ENCODE measurements at places on chromosomes 5 and 9. TPM values are rescaled to one million over a fixed set of nuclear protein-coding genes. Genes with fewer than 3 reads are reported as not detected.

DNA sequence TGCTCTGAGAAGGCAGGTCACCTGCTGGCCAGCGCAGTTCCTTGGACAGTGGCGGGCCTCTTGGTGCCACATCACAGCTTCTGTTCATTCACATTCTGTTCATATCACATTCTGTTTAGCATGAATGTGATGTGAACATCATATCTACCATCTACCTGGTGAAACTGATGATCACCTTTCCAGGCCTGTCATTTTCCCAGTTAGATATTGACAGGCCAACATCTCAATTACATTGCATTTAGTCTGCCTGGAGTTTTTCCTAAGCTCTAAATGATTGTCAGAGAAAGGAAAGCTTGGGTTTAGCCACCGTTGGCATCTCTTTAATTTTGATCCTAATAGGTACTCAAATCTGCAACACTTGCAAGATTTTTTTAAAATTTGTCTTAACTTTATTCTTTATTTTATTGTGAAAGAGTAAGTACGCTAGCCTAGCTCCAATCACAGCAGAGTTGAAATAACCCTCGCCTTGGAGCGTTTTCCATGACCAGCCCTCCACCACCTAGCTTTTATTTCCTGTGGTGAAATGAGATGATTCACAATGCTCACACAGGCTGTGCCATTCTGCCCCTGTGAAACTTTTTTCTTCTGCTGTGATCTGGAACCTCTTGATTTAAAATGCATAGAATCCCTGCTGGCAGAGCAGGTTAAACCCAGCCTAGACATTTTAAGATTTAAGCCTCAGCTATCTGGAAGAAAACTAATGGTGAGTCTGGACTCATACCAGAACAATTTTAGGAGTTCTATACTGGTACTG is 225.0 kb downstream of the ESM1 start:
- H3K4me3 ChIP-seq, result no peak overlapping the region
- H3K36me3 ChIP-seq, result no peaks in the 10 kb centered on the region
- H3K27me3 ChIP-seq, result no peaks in the 10 kb centered on the region
- DNase-seq, result peak; percentile 51
- peak overlapping the region; percentile 83 for H3K27ac ChIP-seq
- H3K4me1 ChIP-seq, result peaks cover 17% of the 10 kb centered on the region

GRCh38 chr5:76081811-76082771 is 1.1 kb upstream of the SV2C start:
- peaks cover 27% of the 10 kb centered on the region for H3K27me3 ChIP-seq
- no peak overlapping the region for H3K4me3 ChIP-seq
- no peak for DNase-seq
- no peaks in the 10 kb centered on the region for H3K4me1 ChIP-seq
- no peaks in the 10 kb centered on the region for H3K36me3 ChIP-seq
- no peak overlapping the region for H3K27ac ChIP-seq

DNA sequence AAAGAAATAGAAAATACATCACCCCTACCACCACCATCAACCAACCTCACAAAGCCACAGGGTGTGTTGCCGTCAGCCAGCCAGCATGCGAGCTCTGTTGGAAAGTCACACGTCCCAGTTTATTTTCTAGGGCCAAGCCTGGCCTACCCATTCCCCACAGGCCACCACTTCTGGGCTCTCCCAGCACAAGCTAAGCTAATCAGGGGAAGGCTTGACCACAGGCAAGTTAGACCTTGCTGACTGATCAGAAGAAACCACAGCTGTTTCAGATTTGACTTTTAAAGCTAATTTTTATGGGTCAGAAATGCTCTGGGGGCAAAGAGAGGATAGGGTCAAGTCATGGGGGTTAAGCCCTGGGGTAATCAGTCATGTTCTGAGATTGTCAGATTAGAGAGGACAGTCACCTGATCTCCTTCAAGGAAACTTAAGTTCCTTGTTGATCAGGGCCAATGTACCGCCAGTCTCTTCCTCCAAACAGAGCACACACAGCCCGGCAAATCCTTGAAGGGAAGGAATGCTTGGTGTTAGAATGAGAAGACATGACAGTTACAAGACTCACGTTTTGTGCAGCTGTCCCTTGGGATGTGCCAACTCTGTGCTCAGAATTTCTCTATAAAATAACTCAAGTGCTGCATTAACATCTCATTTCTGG is 7.6 kb downstream of the SHB start:
- no peak for DNase-seq
- H3K36me3 ChIP-seq, result peaks cover 1% of the 10 kb centered on the region
- no peak overlapping the region for H3K4me3 ChIP-seq
- H3K27ac ChIP-seq, result no peak overlapping the region

DNA sequence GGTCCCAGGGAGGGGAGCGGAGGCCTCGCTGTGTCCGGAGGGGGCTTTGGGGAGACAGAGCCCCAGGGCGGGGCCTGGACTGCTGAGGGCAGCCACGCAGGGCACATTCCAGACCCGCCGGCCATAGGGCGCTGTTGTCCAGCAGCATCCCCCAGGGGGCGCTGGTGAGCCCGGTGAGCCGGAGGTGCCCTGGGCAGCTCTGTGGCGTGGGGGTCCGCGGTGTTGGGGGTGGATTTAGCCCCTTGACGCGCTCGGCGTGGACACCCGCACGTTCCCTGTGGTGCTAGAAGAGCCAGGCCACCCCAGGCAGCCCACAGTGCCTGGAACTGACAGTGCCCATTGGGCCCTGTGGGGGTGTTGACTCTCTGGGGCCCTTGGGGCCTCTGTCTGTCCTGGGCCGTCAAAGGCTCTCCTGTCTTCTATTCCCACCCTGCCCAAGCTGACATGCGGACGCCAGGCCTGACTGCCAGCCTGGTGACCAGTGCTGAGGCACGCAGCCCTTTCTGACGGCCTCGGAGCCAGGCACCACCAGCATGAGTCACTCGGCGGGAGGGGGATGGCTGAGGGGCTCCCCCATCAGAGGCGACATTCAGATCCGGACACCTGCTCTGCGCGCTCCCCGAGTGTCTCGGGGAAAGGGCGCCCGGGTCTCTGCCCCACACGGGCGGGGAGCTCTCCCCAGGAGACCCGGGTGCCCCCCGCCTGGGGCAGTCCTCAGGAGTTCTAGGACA is 23.9 kb downstream of the TPPP start:
- no peak overlapping the region for H3K27ac ChIP-seq
- H3K27me3 ChIP-seq, result peaks cover 5% of the 10 kb centered on the region
- peaks cover 2% of the 10 kb centered on the region for H3K36me3 ChIP-seq
- H3K4me3 ChIP-seq, result no peak overlapping the region

GRCh38 chr9:89937051-89937450 is 332.2 kb downstream of the GADD45G start:
- H3K27ac ChIP-seq, result no peak overlapping the region
- no peak overlapping the region for H3K4me3 ChIP-seq
- H3K4me1 ChIP-seq, result peaks cover 6% of the 10 kb centered on the region

- no peak overlapping the region for H3K27ac ChIP-seq
- H3K27me3 ChIP-seq, result no peaks in the 10 kb centered on the region
- no peak overlapping the region for H3K4me3 ChIP-seq
- no peaks in the 10 kb centered on the region for H3K36me3 ChIP-seq
Observed at GRCh38 chr5:126641387-126641786, 40.6 kb downstream of the PHAX start.

DNA sequence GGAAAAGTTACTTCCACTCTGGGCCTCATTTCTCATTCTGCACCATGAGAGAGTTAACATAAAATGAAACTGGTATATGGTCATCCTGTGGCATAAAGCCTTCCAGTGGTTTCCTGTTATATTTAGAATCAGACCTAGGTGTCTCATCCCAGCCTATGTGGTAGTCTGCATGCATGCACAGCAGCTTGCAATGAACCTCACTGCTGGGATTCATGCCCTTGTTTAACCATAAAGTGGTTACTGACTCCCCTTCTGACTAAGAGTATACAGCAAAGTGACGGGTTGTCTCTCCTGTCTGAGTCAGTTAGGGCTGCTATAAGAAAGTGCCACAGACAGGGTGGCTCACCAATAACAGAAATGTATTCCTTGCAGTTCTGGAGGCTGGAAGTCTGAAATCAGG is 14.7 kb upstream of the TDRD7 start:
- no peak overlapping the region for H3K4me3 ChIP-seq
- no peaks in the 10 kb centered on the region for H3K27me3 ChIP-seq
- H3K27ac ChIP-seq, result no peak overlapping the region
- no peaks in the 10 kb centered on the region for H3K36me3 ChIP-seq
- H3K4me1 ChIP-seq, result no peaks in the 10 kb centered on the region

- H3K4me3 ChIP-seq, result peak overlapping the region; percentile 45
- H3K4me1 ChIP-seq, result peaks cover 32% of the 10 kb centered on the region
- H3K36me3 ChIP-seq, result peaks cover 6% of the 10 kb centered on the region
- no peaks in the 10 kb centered on the region for H3K27me3 ChIP-seq
- no peak for DNase-seq
- peak overlapping the region; percentile 18 for H3K27ac ChIP-seq
Observed at GRCh38 chr9:34652602-34653000, 616 bp downstream of the IL11RA start.

GRCh38 chr5:179606071-179606909 is 17.2 kb downstream of the HNRNPH1 start:
- peaks cover 37% of the 10 kb centered on the region for H3K36me3 ChIP-seq
- H3K4me3 ChIP-seq, result no peak overlapping the region
- DNase-seq, result no peak
- H3K27ac ChIP-seq, result peak overlapping the region; percentile 14
- no peaks in the 10 kb centered on the region for H3K27me3 ChIP-seq

GRCh38 chr5:137521246-137521645 is 22.1 kb upstream of the SPOCK1 start:
- no peaks in the 10 kb centered on the region for H3K4me1 ChIP-seq
- DNase-seq, result no peak
- H3K36me3 ChIP-seq, result no peaks in the 10 kb centered on the region
- no peak overlapping the region for H3K27ac ChIP-seq
- H3K4me3 ChIP-seq, result no peak overlapping the region

DNA sequence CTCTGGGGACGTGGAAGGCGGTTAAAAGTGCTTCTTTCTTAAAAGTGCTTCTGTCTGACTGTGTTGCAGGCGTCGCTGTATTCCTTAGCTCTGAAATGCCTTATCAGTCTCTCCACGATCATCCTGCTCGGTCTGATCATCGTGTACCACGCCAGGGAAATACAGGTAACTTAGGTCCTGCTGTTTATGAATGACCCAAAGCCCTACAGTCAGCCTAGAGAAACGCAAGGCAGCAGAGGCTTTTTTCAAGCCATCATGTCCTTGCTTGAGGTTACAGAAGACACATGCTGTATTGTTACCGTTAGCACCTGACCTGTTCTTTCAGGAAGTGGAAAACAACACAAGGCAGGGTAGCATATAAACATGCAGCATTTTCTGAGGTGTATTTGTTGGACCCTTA is 2.0 kb downstream of the KCNN2 start:
- no peaks in the 10 kb centered on the region for H3K4me1 ChIP-seq
- no peak overlapping the region for H3K27ac ChIP-seq

DNA sequence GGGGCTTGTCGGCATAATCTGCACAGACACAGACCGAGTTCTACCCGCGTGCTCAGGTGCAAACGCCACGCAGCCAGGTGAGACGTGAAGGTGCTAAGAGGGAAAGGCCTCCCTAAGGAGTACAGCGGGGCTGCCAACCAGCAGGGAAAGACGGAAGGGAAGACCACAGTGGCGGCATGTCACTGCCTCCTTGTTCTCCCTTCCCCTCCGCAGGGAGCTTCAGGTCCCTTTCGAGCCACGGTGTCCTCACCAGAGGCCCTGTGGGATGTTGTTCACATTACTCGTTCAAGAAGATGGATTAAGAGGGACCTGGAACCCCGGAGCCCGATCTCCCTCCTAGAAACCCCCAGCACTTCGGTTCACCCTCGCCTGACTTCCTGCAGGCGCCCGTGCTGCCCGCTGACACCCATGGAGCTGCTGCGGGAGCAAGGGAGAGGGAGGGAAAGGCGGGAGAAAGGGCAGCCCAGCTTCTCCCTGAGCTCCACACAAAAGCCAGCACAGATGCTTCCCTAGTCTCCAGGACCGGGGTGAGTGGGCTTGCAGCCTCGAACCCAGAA is 686 bp downstream of the BRD9 start:
- peak; percentile 28 for DNase-seq
- H3K27me3 ChIP-seq, result no peaks in the 10 kb centered on the region
- peak overlapping the region; percentile 87 for H3K4me3 ChIP-seq
- H3K4me1 ChIP-seq, result peaks cover 4% of the 10 kb centered on the region
- peaks cover 20% of the 10 kb centered on the region for H3K36me3 ChIP-seq

- H3K27me3 ChIP-seq, result no peaks in the 10 kb centered on the region
- peaks cover 19% of the 10 kb centered on the region for H3K4me1 ChIP-seq
- peak overlapping the region; percentile 93 for H3K27ac ChIP-seq
- peak; percentile 70 for DNase-seq
Observed at GRCh38 chr9:4297786-4298254, 2.0 kb downstream of the GLIS3 start.

- no peaks in the 10 kb centered on the region for H3K36me3 ChIP-seq
- H3K27me3 ChIP-seq, result peaks cover 18% of the 10 kb centered on the region
- no peaks in the 10 kb centered on the region for H3K4me1 ChIP-seq
- peak; percentile 47 for DNase-seq
Observed at GRCh38 chr5:36701085-36701698, 94.8 kb downstream of the SLC1A3 start.

GRCh38 chr5:173583346-173583745 is 33.1 kb downstream of the BOD1 start:
- no peaks in the 10 kb centered on the region for H3K27me3 ChIP-seq
- H3K27ac ChIP-seq, result no peak overlapping the region
- DNase-seq, result no peak
- H3K36me3 ChIP-seq, result no peaks in the 10 kb centered on the region

- peaks cover 3% of the 10 kb centered on the region for H3K36me3 ChIP-seq
- no peak overlapping the region for H3K4me3 ChIP-seq
- no peaks in the 10 kb centered on the region for H3K4me1 ChIP-seq
Observed at GRCh38 chr9:137286975-137287383, 9.5 kb downstream of the TOR4A start.

- no peak for DNase-seq
- H3K27ac ChIP-seq, result peak overlapping the region; percentile 67
- no peaks in the 10 kb centered on the region for H3K27me3 ChIP-seq
- H3K36me3 ChIP-seq, result no peaks in the 10 kb centered on the region
Observed at GRCh38 chr5:79235261-79235633, 684 bp upstream of the JMY start.

SPINK4 gene
- total RNA-seq, result not detected

ZNF782 gene
- total RNA-seq, result 3.3 TPM

RANBP17 gene
- total RNA-seq, result 10.0 TPM

CDKN2A gene
- 10.8 TPM for total RNA-seq

PRUNE2 gene
- 95.6 TPM for total RNA-seq

NREP gene
- total RNA-seq, result 86.0 TPM

All from fibroblast of lung (primary cell).